ENCODE measurements at places on chromosomes 5 and 9. TPM values are rescaled to one million over a fixed set of nuclear protein-coding genes. Genes with fewer than 3 reads are reported as not detected.

- DNase-seq: peak; percentile 54
These were observed 10.4 kb downstream of the ZNF618 start for GRCh38 chr9:113886466-113886865.

DNA sequence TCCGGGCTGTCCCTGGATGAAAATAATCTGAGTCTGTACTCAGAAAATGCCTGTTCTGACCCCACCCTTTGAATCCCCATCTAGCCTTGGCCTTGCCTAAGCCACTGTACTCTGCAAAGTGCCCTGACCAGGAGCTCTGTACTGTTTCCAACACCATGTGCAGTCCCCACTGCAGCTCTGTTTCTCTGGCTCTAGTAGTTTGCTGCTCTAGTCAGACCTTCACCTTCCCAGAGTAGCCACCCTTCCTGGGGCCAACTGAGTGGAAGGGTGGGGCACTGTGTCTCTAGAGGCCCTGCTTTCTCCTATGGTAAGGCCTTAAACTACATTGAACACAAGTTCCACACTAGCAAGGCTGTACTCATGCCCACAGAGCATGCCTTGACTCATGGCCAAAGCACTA, 31.9 kb downstream of the P4HA2 start:
- no peak for DNase-seq

GRCh38 chr9:3515405-3515804, 10.4 kb downstream of the RFX3 start:
- no peak for DNase-seq

- DNase-seq: peak; percentile 65
These were observed 203.8 kb upstream of the PIK3R1 start for GRCh38 chr5:68011801-68012200.

GRCh38 chr5:73950912-73951430, 325.0 kb downstream of the ARHGEF28 start:
- DNase-seq: no peak

- DNase-seq: no peak
These were observed 5.7 kb downstream of the ZNF366 start for GRCh38 chr5:72501488-72501887.

DNA sequence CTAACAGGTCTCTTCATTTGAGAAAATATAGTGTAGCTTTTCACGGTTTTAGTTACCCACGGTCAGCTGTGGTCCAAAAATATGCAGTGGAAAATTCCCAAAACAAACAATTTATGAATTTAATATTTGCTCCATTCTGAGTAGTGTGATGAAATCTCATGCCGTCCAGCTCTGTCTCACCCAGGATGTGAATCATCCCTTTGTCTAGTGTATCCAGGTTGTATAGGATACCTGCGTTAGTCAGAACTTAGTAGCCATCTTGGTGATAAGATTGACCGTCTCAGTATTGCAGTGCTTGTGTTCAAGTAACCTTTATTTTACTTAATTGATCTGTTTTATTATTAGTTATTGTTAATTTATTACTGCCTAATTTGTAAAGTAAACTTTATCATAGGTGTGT, 41.1 kb downstream of the NDUFS4 start:
- DNase-seq: no peak

The PALM2AKAP2 gene
- total RNA-seq: 31.7 TPM

GRCh38 chr5:169009123-169009522, 291.8 kb downstream of the SLIT3 start:
- DNase-seq: no peak

DNA sequence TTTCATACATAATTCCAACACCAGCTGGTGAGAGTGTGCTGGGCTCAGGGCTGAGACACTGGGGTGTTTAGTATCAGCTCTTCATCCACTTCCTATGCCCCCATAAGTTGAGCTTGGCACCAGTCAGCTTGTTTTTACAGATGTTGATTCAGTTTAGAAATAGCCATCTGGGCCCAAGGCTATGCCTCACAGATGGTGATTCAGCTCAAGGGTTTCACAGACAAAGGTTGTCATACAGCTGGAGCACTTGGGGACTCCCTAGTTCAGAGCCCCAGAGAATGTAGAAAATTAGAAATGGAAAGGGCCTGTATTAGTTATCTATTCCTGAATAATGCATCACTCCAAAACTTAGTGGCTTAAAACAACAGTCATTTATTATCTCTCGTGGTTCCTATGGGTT, 10.3 kb upstream of the CRHBP start:
- DNase-seq: peak; percentile 88

Measured in RPMI7951 (cell line).